Large intestine (tissue), 12 donors: ENCODE measurements at places on chromosomes 12 and 14. TPM values are rescaled to one million over a fixed set of nuclear protein-coding genes. Genes with fewer than 3 reads are reported as not detected.

DNA sequence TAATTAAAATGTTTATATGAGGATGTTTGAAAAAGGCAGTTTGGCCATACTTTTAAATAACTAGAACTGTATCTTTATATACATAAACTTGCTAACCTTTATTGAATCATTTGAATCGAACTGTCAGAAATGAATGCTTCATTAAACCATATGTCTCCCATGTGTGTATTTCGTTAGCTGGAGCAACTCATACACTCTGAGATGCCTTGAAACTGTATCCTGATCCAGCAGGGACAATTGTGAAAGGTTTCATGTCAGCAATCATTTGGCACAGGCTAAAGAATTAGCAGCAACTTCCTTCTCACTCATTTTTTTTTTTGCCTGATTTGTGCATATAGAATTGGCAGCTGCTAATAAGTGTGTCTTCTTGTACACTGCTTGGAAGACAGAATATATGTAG, 109.9 kb downstream of the NAV3 start:
- H3K4me1 ChIP-seq: no peaks in the 10 kb centered on the region
- no peak for DNase-seq
- no peak overlapping the region for H3K4me3 ChIP-seq
- no peak overlapping the region for H3K27ac ChIP-seq
- H3K36me3 ChIP-seq: no peaks in the 10 kb centered on the region

GRCh38 chr14:91363776-91364523, 53.7 kb downstream of the CCDC88C start:
- no peak for DNase-seq
- H3K36me3 ChIP-seq: no peaks in the 10 kb centered on the region
- peaks cover 11% of the 10 kb centered on the region for H3K4me1 ChIP-seq
- H3K27me3 ChIP-seq: no peaks in the 10 kb centered on the region
- H3K27ac ChIP-seq: no peak overlapping the region
- no peak overlapping the region for H3K4me3 ChIP-seq

DNA sequence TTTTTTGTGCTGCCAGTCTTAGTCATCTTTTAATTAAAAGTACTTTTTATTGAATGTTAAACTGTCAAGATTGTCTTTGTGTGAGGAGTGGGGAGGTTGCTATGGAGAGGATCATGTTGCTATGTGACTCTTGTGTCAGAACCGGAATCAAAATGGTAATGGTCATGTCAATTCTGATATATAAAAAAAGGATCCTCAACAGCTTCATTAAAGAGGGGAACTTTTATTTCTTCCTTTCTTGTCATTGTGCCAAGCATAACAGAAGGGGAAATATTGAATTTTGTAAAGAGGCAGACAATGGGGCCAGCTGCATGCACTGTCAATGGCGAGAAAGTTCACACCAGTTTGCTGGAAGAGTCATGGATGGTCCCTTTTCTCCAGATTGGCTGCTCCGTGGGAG, 564.8 kb downstream of the VRK1 start:
- H3K27me3 ChIP-seq: no peaks in the 10 kb centered on the region
- H3K4me1 ChIP-seq: no peaks in the 10 kb centered on the region
- no peaks in the 10 kb centered on the region for H3K36me3 ChIP-seq
- no peak for DNase-seq

- H3K4me3 ChIP-seq: no peak overlapping the region
- H3K27me3 ChIP-seq: no peaks in the 10 kb centered on the region
- no peak for DNase-seq
- peaks cover 63% of the 10 kb centered on the region for H3K4me1 ChIP-seq
- no peaks in the 10 kb centered on the region for H3K36me3 ChIP-seq
Observed at GRCh38 chr14:68779761-68780323, 13.0 kb downstream of the ZFP36L1 start.

DNA sequence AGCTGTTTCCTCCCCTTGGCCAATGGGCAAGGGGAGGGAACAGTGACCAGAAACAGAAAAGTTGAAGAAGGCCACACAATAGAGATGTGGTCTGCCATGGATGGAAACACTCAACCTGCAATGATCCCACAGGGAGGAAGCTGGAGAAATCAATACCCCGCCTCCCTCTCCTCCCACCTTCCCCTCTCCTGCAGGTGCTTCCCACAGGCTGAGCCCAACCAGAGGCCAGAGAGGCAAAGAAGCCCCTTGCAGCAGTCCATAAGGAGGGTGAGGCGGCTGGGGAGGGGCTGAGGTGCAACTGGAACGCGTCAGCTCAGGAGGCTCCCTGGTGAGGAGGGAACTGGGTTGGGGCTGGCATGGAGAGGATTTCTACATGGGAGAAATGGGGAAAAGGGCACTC, 84.0 kb downstream of the RNF34 start:
- H3K4me3 ChIP-seq: no peak overlapping the region
- H3K4me1 ChIP-seq: no peaks in the 10 kb centered on the region
- peaks cover 2% of the 10 kb centered on the region for H3K36me3 ChIP-seq
- DNase-seq: no peak

DNA sequence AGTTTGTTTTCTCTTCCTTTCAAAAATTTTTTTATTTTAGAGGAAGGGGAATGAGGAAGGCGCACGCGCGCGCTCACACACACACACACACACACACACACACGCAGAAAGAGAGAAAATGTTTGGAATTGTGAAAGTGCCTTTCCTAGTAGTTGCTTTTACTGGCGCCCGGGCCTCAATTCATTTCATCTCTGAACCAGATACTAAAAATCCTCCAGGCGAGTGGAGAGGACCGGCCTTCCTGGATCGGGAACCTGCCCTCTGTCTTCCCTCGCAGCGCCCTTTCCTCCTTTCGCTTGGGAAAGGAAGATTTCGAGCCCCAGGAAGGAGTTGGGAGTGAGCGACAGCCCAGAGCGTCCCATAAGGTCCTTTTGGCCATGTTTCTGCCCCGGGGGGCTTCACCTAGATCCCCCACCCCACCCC, 7.8 kb upstream of the TBX3 start:
- no peaks in the 10 kb centered on the region for H3K36me3 ChIP-seq
- DNase-seq: no peak
- H3K4me1 ChIP-seq: peaks cover 3% of the 10 kb centered on the region
- H3K27ac ChIP-seq: peak overlapping the region; percentile 6

The TMEM229B gene
- 11.9 TPM for polyA plus RNA-seq

The CLEC4C gene
- 0.07 TPM for polyA plus RNA-seq

The RFLNA gene
- 64.3 TPM for polyA plus RNA-seq
